ENCODE measurements at places on chromosomes 1 and 21. TPM values are rescaled to one million over a fixed set of nuclear protein-coding genes. Genes with fewer than 3 reads are reported as not detected.

DNA sequence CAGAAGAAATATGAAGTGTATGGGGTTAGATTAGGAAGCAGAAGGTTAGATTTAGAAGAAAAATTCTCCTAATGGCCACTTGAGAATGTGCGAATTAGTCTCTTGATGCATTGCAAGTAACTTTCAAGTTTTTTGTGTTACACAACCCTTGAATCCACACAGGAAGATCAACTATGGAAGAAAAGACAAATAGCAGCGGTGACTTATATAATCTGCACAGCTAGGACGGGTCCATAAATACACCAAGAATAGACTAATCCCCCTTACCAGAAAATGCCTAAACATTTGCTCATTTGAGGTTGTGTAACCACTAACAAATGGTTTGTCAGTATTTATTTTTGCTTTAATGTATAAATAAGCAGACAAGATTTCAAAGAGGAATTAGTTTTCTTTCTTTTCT, 182.6 kb downstream of the TGFB2 start:
- no peak overlapping the region for H3K27ac ChIP-seq
- no peaks in the 10 kb centered on the region for H3K36me3 ChIP-seq
- H3K4me1 ChIP-seq: no peaks in the 10 kb centered on the region
- no peak for DNase-seq

GRCh38 chr1:165598676-165599059, 32.4 kb upstream of the MGST3 start:
- no peaks in the 10 kb centered on the region for H3K36me3 ChIP-seq
- no peak for DNase-seq
- peak overlapping the region; percentile 39 for H3K4me3 ChIP-seq
- H3K4me1 ChIP-seq: peaks cover 13% of the 10 kb centered on the region

The NPPB gene
- not detected for total RNA-seq

- H3K4me1 ChIP-seq: peaks cover 55% of the 10 kb centered on the region
- peak; percentile 19 for DNase-seq
- no peaks in the 10 kb centered on the region for H3K36me3 ChIP-seq
- no peak overlapping the region for H3K4me3 ChIP-seq
- H3K27ac ChIP-seq: peak overlapping the region; percentile 69
Observed at GRCh38 chr1:41751804-41752513, 166.8 kb downstream of the HIVEP3 start.

DNA sequence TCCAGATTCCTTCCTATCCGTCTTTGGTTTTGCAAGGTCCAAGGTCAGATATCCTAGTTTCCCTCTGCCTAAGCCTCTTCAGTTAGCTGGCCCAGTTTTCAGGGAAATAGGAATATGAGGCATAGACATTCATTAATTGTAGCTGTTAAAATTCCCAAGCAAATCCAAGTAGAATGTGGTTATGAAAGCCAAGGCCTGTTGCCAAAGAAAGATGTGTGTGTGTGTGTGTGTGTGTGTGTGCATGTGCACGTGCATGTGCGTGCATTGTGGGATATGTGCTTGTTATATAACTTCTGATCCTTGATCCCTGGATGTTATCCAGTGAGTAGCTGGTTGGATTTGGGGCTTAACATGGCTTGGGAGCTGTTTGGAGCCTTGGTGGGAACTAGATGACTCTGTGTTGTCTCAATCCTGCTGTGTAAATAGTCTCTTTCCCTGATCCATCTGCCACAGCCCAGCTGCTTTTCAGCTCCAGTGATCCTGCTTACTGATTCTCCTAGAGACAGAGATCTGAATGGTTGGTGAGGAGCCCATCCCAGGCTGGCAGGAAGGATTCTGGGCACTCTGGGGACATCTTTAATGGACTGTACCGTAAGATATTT, 70.6 kb upstream of the GCLM start:
- no peak for DNase-seq
- H3K36me3 ChIP-seq: no peaks in the 10 kb centered on the region
- no peak overlapping the region for H3K4me3 ChIP-seq
- H3K4me1 ChIP-seq: no peaks in the 10 kb centered on the region

The TTC39A gene
- not detected for total RNA-seq

GRCh38 chr1:23618586-23619083, 59.3 kb upstream of the ID3 start:
- peak overlapping the region; percentile 49 for H3K27ac ChIP-seq
- DNase-seq: no peak
- H3K36me3 ChIP-seq: no peaks in the 10 kb centered on the region
- peaks cover 7% of the 10 kb centered on the region for H3K27me3 ChIP-seq
- H3K4me1 ChIP-seq: peaks cover 33% of the 10 kb centered on the region
- peak overlapping the region; percentile 19 for H3K4me3 ChIP-seq

DNA sequence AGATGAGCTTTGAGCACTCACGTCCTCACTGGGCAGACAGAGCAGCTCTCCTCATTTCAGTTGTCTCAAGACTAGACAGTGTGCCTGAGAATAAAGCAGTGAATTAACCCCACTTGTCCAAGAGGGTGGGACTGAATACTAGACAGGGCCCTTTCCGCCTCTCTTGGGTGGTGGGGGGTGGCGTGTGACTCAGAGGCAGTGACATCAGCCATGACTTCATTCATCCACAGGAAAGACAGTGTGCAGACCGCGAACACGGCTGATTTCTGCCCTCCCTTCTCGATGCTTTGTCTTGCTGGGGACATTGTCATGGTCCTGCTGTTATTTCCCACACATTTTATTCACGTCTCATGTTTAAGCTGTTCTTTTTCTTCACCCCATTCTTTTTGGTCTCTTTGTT, 64.9 kb downstream of the FGGY start:
- no peaks in the 10 kb centered on the region for H3K36me3 ChIP-seq
- H3K4me3 ChIP-seq: no peak overlapping the region
- no peak overlapping the region for H3K27ac ChIP-seq
- DNase-seq: no peak

GRCh38 chr1:119290297-119290696, 78.3 kb upstream of the HAO2 start:
- no peaks in the 10 kb centered on the region for H3K27me3 ChIP-seq
- H3K27ac ChIP-seq: no peak overlapping the region

The CHI3L1 gene
- total RNA-seq: 1.0 TPM

- H3K27me3 ChIP-seq: no peaks in the 10 kb centered on the region
- H3K4me3 ChIP-seq: no peak overlapping the region
- DNase-seq: no peak
- H3K27ac ChIP-seq: no peak overlapping the region
Observed at GRCh38 chr1:51915951-51916350, 37.4 kb upstream of the NRDC start.

DNA sequence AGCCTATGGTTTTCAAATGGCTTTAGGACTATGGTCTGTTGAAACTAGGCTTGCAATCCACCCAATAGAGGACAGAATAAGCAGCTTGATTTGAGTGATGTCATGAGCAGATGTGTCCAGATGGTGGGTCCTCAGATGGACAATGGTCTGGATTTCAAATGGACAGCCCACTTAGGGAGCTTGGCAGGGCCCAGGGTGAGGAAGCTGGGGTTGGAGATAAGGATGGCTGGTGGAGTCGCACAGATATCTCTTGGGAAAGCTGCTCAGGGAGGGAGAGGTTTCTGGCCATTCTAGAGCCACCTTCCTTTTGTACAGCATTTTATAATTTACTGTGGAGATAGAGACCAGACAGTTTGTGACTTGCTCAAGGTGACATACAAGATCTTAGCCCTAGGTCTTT, 55.0 kb downstream of the NFASC start:
- H3K4me1 ChIP-seq: no peaks in the 10 kb centered on the region
- peaks cover 2% of the 10 kb centered on the region for H3K27me3 ChIP-seq
- H3K4me3 ChIP-seq: no peak overlapping the region

DNA sequence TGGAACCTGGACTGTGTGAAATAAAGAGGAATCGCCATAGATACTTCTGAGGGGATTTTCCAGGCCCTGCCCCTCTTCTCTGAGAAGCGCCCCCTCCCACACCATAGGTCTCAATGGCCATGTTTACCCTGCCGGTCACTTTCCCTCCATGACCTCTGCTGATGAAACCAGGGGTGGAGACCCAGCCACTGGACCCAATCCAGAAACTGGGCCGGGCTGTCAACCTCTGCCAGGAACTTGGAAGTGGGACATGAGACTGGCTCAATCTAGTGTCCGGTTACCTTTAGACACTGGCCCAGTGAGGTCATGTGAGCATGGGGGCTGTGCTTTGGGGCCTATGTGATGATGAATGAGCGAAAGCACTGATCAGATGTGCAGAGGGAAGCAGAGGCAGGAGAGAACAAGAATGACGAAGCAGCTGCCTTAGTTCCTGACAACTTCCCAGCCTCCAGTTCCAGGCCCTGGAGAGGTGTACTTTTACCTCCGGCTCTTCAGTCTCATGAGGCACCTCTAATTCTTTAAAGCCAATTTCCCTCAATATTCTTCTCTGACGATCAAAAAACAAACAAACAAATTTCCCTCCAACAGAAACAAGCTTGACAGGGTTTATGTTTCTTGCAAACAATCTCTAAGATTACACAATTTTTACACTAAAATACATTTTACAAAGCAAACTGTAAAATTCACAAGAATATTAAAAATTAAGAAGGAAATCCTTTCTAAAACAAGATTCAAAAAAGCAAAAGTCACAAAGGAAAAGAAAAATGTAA, 4.9 kb downstream of the ASAP3 start:
- peaks cover 8% of the 10 kb centered on the region for H3K4me1 ChIP-seq
- no peak for DNase-seq
- H3K27ac ChIP-seq: no peak overlapping the region
- no peak overlapping the region for H3K4me3 ChIP-seq

GRCh38 chr1:37469386-37469785, 5.0 kb upstream of the ZC3H12A start:
- no peak overlapping the region for H3K27ac ChIP-seq
- H3K27me3 ChIP-seq: no peaks in the 10 kb centered on the region

The HCRTR1 gene
- not detected for total RNA-seq

- peaks cover 3% of the 10 kb centered on the region for H3K27me3 ChIP-seq
- no peak for DNase-seq
- H3K36me3 ChIP-seq: no peaks in the 10 kb centered on the region
- H3K4me1 ChIP-seq: peaks cover 2% of the 10 kb centered on the region
- no peak overlapping the region for H3K4me3 ChIP-seq
Observed at GRCh38 chr1:199937661-199938060, 89.8 kb upstream of the NR5A2 start.

GRCh38 chr1:234655328-234656069, 45.5 kb upstream of the IRF2BP2 start:
- H3K27me3 ChIP-seq: no peaks in the 10 kb centered on the region
- no peak for DNase-seq
- no peak overlapping the region for H3K4me3 ChIP-seq
- H3K4me1 ChIP-seq: peaks cover 6% of the 10 kb centered on the region
- no peaks in the 10 kb centered on the region for H3K36me3 ChIP-seq

- DNase-seq: no peak
- no peaks in the 10 kb centered on the region for H3K27me3 ChIP-seq
- no peaks in the 10 kb centered on the region for H3K4me1 ChIP-seq
- no peaks in the 10 kb centered on the region for H3K36me3 ChIP-seq
Observed at GRCh38 chr1:68908316-68908715, 411.4 kb upstream of the DEPDC1 start.

DNA sequence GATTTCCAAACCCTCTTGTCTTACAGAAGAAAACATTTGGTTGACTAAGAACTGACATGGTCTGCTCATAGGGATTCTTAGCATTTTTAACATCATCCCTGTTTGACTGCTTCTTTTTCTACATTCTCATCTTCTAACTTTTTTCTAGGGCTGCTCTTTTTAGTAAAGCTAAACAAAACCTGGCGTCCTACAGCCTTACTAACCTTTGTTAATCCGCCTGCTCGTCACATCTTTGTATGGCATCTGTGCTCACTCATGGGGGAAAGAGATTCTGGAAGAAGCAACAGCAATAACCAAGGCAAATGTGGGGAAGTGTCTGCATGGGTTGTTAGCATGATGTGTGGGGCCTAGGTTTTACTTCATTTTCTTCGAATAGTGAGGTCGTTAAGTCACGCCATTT, 92.0 kb downstream of the KIF1B start:
- no peak overlapping the region for H3K4me3 ChIP-seq
- DNase-seq: no peak
- H3K27me3 ChIP-seq: no peaks in the 10 kb centered on the region
- H3K4me1 ChIP-seq: peaks cover 6% of the 10 kb centered on the region

The TLR5 gene
- 0.33 TPM for total RNA-seq

- peaks cover 7% of the 10 kb centered on the region for H3K27me3 ChIP-seq
- no peak overlapping the region for H3K4me3 ChIP-seq
- H3K27ac ChIP-seq: no peak overlapping the region
- H3K36me3 ChIP-seq: no peaks in the 10 kb centered on the region
- H3K4me1 ChIP-seq: peaks cover 17% of the 10 kb centered on the region
- DNase-seq: no peak
Observed at GRCh38 chr1:162139211-162139610, 69.7 kb downstream of the NOS1AP start.

The OR2T11 gene
- total RNA-seq: not detected

DNA sequence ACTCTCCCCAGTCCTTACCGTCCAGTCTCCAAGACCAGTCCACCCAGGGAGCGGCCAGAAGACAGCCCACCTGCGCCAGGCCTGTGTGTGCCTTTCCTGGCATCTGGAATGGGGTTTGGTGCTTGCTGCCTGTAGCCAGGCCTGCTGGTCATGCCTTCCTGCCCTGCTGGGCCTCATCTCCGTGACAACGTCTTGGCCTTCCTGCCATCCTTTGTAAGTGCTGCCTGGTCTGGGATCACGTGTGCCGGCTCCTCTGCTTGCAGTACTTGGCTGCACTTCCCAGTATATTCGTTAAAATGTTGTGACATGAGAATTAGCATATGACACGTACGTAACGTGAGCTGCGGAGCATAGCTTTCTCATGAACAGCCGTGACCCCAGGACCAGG, 145.3 kb upstream of the COL6A1 start:
- no peaks in the 10 kb centered on the region for H3K27me3 ChIP-seq
- no peak for DNase-seq
- no peak overlapping the region for H3K27ac ChIP-seq
- no peak overlapping the region for H3K4me3 ChIP-seq

The HIVEP3 gene
- total RNA-seq: 26.2 TPM

DNA sequence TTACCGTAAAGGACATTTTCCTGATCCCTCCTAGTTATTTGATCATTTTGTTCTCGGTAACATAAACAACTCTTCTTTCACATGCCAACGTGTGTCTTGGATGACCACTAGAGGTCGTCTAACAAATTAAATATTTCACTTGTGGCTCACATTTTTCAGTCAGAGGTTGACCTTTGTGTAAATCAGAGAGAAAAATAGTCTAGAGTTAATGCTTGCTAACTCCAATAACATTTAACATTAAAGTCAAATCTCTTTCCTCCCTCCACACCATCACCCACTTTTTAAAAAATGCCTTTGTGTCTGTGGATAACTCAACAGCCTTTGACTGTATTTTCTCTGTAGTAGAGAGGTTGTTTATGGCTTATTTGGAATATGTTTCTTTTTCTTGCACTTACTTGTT, 220.5 kb upstream of the B3GALT2 start:
- H3K36me3 ChIP-seq: no peaks in the 10 kb centered on the region
- H3K27ac ChIP-seq: no peak overlapping the region
- DNase-seq: no peak
- no peak overlapping the region for H3K4me3 ChIP-seq
- H3K27me3 ChIP-seq: no peaks in the 10 kb centered on the region
- no peaks in the 10 kb centered on the region for H3K4me1 ChIP-seq

The WDR64 gene
- not detected for total RNA-seq

Measured in natural killer cell (primary cell).